CD4-positive, alpha-beta memory T cell (primary cell): ENCODE measurements at places on chromosomes 13 and 19. TPM values are rescaled to one million over a fixed set of nuclear protein-coding genes. Genes with fewer than 3 reads are reported as not detected.

Gene ANKRD24
- not detected for polyA plus RNA-seq

Gene PEAK3
- polyA plus RNA-seq: 0.07 TPM

Gene PSG11
- not detected for polyA plus RNA-seq

Gene ZNF221
- not detected for polyA plus RNA-seq

Gene STAP2
- polyA plus RNA-seq: 2.6 TPM

Gene FCAR
- polyA plus RNA-seq: not detected

Gene TRIP10
- polyA plus RNA-seq: 1.1 TPM

Gene THSD1
- polyA plus RNA-seq: not detected

Gene LILRA2
- polyA plus RNA-seq: not detected

Gene OR7D2
- polyA plus RNA-seq: not detected

Gene GNG8
- polyA plus RNA-seq: not detected

Gene TBXA2R
- 0.35 TPM for polyA plus RNA-seq

Gene PEX11G
- polyA plus RNA-seq: 0.64 TPM

Gene CYP4F8
- not detected for polyA plus RNA-seq

Gene ASPDH
- polyA plus RNA-seq: not detected

Gene SRRM5
- polyA plus RNA-seq: not detected

Gene CEACAM1
- polyA plus RNA-seq: 5.5 TPM

Gene KLK2
- not detected for polyA plus RNA-seq

Gene LILRA1
- polyA plus RNA-seq: not detected

Gene IGLON5
- polyA plus RNA-seq: not detected

Gene VSTM1
- polyA plus RNA-seq: not detected

Gene PCDH17
- polyA plus RNA-seq: not detected

Gene FXYD1
- 0.58 TPM for polyA plus RNA-seq

Gene ERICH4
- not detected for polyA plus RNA-seq

Gene APOC1
- polyA plus RNA-seq: not detected

Gene ZSCAN4
- not detected for polyA plus RNA-seq

Gene LMTK3
- not detected for polyA plus RNA-seq

Gene MATK
- 27.7 TPM for polyA plus RNA-seq

Gene MCEMP1
- polyA plus RNA-seq: not detected

Gene CYP2A7
- not detected for polyA plus RNA-seq

Gene ZNF723
- not detected for polyA plus RNA-seq

Gene ARRDC5
- 1.4 TPM for polyA plus RNA-seq

Gene HSD11B1L
- polyA plus RNA-seq: 2.9 TPM

Gene SOX1
- not detected for polyA plus RNA-seq

Gene GGN
- not detected for polyA plus RNA-seq

Gene C1QTNF9B
- polyA plus RNA-seq: 0.23 TPM

Gene GPC5
- not detected for polyA plus RNA-seq

Gene CEACAM3
- not detected for polyA plus RNA-seq

Gene ZNF468
- polyA plus RNA-seq: 20.9 TPM

Gene LILRA6
- 2.9 TPM for polyA plus RNA-seq

Gene KIR2DL1
- polyA plus RNA-seq: 0.15 TPM

Gene REEP6
- 2.8 TPM for polyA plus RNA-seq

Gene PRR36
- not detected for polyA plus RNA-seq

Gene DIAPH3
- not detected for polyA plus RNA-seq

Gene CBARP
- polyA plus RNA-seq: not detected
